ENCODE measurements at places on chromosomes 2 and 18.

GRCh38 chr2:235765181-235765820 lies 271.5 kb downstream of the AGAP1 start:
- no peak for DNase-seq

DNA sequence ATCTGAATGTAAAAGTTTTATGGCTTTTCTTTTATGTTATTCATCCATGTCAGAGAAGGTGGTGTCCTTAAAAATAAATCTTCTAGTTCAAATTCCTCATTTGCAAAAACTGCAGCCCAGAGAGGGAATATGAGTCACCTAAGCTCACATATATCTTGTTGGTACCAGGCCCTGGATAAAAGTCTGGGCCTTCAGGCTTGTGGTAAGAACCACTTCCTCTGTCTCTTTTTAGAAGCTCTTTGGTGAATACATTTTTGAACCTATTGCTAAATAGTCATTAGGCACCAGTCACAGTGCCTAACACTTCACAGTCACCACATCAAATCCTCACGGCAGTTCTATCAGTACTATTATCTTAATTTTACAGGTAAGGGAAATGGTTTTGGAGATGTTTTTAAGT lies 199.2 kb downstream of the KCNS3 start:
- DNase-seq = no peak

- no peak for DNase-seq
These were observed 124.5 kb upstream of the CCDC150 start for GRCh38 chr2:196515051-196515450.

DNA sequence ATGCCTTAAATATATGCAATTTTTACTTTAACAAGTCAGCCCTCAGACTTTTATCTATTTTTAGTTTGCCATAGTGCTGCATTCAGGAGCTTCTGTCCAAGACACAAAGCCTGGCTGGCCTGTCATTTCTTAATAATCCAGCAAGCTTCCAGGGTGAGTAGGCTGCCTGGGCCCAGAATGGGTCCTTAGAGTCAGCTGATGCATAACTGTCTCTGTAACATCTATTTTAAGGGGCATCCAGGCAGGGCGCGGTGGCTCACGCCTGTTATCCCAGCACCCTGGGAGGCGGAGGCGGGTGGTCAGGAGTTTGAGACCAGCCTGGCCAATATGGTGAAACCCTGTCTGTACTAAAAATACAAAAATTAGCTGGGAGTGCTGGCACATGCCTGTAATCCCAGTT lies 11.8 kb upstream of the GNLY start:
- no peak for DNase-seq

DNA sequence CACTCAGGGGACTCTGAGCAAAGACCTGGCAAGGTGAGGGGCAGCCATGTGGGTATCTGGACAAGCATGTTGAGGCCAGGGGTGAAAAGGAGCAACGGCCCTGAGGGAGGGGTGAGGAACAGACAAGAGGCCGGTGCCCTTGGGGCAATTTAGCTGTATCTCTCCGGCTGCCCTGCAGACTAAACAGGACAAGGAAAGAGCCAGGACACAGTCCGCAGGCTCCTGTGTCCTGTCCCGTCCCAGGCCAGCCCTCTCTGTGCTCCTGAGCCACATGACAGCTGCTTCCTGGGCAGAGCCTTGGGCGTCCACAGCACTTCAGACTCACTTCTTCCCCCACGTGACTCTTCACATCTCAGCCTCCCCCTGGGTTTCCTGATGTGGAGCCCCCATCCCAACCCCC lies 206.1 kb downstream of the KLHL29 start:
- DNase-seq = no peak

- no peak for DNase-seq
These were observed 23.9 kb downstream of the CLIP4 start for GRCh38 chr2:29139152-29139551.

DNA sequence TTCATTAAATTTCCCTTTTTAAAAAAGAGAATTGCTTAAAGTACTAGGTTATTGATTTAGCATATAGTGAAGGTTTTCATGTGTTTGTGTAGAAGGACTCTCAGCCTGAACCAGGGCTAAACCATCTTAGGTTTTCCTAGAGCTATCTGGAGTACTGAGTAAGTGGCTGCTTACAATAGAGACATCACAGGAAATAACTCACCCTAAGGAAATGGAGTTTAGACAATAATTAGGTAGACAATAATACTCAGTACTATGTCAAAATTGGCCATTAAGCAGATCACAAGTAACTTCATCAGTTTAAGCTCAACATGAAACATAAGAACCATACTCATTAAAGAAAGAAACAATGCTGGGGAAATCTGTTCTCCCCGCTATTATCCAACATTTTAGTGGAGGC lies 240.0 kb downstream of the RND3 start:
- DNase-seq = no peak

DNA sequence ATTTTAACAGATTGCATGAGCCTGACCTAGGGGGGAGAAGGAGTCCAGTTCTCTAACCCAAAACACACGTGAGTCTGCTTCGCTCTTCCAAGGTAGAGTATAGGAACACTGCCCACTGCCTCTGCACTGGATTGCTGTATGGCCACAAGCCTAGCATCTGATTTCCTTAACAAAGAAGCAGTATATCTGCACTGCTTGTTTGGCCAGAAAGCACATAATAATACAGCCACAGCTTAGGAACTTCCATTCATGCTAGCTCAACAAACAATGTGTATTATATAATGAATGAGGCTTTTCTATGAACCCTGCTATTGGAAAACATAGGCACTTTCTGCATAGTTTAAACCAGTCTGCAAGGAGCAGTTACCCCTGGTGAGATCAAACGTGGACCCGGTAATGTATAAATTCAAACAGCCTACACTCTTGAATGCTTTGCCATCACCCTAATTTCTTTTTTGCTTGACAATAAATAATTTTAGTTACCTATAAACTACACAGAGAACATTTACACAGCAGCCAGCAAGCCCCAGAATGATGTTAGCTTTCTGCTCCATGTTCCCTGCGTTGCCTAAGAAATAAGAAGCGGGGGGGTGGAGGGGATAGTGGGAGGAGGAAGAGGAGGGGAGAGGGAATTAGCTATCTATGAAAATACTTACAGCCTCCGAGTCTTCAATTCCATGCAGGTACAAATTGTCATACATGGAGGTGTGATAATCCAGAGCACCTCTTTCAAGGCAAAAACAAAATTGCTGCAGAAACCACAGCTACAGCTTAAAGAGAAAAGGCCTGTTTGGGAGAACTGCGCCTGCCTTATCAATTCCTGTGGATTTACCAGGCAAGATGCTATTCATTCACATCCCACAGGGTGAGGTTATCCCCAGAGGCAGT lies 125.6 kb downstream of the CACNB4 start:
- no peak for DNase-seq

- DNase-seq = no peak
These were observed 1.2 kb upstream of the LBX2 start for GRCh38 chr2:74500578-74500946.

DNA sequence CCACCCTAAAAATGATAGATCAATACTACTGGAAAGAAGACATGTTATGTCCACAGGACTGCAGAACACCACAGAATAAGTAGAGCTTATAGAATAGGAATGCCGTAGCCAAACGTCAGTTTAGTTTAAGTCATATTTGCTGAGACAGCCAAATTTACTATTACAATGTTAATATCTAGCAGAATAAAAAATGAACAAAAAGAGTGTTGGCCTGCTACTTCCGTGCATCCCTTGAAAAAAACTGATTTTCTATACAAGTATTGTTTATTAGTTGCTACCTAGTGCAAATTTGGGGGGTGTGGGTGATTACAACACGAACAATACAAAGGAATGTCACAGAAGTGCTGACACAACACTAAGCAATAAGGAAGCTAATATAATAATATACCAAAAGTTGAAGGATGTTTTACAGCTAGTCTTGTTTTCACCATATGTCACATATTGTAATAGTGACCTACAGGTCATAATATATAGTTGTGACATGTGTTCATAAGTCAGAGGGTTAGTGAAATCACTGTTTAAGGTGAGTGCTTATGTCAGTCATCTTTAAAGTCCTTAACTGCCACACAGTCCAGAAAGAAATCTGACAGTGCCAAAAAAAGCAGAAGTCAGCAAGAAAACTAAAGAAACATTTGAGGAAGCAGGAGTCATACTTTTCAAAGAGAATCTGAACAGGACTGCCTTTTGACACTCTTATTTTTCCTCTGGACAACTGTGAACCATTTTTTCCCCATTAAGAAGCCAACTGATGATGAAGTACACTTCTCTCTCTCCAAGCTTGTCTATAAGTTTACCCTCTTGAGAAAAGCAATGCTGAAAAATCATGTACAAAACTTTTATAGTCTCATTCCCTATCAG lies 376.4 kb downstream of the ZEB2 start:
- DNase-seq = no peak

GRCh38 chr2:113878743-113879142 lies 11.1 kb upstream of the ACTR3 start:
- DNase-seq = no peak

DNA sequence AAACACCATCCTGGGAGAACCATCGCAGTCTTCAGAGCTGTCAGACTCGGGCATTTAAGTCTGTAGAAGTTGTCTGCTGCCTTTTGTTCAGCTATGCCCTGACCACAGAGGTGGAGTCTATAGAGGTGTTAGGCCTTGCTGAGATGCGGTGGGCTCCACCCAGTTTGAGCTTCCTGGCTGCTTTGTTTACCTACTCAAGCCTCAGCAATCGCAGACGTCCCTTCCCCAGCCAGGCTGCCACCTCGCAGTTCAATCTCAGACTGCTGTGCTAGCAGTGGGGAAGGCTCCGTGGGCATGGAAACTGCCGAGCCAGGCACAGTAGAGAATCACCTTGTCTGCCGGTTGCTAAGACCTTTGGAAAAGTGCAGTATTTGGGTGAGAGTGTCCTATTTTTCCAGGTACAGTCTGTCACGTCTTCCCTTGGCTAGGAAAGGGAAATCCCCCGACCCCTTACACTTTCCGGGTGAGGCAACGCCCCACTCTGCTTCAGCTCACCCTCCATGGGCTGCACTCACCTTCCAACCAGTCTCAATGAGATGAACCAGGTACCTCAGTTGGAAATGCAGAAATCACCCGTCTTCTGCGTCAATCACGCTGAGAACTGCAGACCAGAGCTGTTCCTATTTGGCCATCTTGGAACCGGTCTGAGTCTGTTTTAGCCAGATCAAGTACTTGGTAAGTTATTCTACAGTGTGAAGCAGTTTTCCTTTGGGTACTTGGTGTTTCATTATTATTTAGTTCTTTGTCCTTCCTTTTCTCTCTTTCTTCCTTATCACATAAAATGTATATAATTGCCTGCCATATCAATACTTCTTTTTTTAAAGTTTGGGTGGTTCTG lies 71.5 kb downstream of the CDC42EP3 start:
- peak; percentile 32 for DNase-seq

DNA sequence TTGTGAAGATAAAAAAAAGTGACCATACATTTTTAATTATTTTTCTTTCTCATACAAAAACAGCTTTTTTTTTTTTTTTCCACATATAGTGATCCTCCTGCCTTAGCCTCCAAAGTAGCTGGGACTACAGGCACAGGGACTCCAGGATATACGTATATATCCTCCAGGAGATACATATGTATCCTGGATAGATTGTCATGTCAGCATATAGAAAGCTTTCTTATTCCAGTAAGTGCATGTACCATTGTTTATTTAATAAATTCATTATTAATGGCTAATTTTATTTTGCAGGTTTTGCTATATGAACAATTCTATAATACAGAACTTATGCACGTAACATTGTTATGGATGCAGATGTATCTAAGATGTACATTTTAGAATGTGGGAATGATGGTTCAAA lies 138.7 kb downstream of the DOK6 start:
- DNase-seq = no peak

GRCh38 chr2:232351686-232352510 lies 26.7 kb upstream of the ALPP start:
- DNase-seq = no peak

- no peak for DNase-seq
These were observed 32.7 kb downstream of the TMEM131 start for GRCh38 chr2:97963079-97963406.

- DNase-seq = no peak
These were observed 12.8 kb upstream of the TWSG1 start for GRCh38 chr18:9321736-9322135.

DNA sequence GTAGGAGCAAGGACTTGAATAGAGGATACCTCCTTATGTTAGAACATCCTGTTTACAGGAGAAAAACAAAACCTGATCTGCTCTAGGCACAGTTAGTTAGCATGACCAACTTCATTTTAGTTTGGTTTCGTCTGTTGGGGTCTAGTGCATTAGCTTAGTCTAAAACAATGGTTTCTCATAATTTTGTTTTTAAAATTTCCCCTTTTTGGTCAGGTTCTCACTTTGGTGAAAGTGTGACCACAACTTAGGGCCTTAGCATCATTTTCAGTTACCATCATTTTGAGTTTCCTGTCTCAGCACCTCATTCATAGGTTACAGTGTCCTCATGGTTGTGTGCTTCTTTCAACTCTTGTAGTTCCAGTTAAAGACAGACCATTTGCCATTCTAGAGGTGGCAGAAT lies 1277.0 kb upstream of the SLC39A10 start:
- DNase-seq = no peak

- DNase-seq = no peak
These were observed 202.0 kb downstream of the HRH4 start for GRCh38 chr18:24662412-24662821.

DNA sequence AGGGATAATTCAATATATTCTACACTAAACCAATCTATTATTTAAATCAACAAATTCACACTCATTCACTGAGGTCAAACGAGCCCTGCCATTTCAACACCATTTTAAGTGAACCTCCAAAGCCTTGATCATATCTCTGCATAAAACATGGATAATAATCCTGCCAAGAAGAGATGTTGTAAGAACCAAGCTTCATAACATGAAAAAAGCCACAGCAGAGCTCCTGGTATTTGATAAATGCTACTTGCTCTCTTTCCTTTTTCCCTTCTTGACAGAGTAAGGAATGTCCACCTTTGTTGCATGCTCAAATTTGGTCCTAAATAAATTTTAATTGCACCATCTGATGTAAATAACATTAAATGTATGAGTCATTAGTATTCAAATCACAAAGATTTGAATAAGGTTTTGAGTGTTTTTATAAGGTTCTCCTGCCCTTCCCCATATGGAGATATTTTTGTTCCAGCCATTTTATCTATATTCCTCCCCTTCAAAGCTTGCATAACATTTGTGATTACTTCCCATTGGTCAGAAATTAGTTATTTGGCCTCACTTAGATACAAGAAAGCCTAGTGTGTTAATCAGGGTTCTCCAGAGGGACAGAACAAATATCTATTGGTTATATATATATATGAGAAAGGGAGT lies 318.8 kb downstream of the RND3 start:
- no peak for DNase-seq

DNA sequence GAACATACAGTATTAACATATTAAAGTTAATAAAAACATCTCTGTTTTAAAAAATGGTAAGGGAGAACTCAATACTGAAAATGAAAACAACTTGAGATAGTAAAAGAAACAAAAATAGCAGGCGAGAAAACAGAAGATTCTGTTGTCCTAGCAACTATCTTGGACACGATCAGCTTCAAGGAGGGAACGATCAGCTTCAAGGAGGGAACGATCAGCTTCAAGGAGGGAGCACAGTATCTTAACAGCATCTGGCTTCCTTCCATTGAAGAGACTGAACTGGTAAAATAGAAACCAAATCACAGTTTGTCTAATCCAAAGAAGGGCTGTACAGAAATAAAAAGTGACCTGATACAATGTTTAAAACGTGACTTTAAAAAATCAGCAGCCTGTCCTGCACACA lies 51.8 kb downstream of the NDUFA10 start:
- no peak for DNase-seq

- no peak for DNase-seq
These were observed 617 bp downstream of the CCDC142 start for GRCh38 chr2:74481961-74482800.

GRCh38 chr18:7032537-7032936 lies 85.1 kb downstream of the LAMA1 start:
- no peak for DNase-seq

- DNase-seq = no peak
These were observed 749 bp upstream of the PTMA start for GRCh38 chr2:231707625-231707926.

All from mucosa of gallbladder (tissue), 1 donor.